Activated CD8-positive, alpha-beta memory T cell treated with anti-CD3 and anti-CD28 coated beads for 4 hours (primary cell): ENCODE measurements at places on chromosomes 5 and 9.

DNA sequence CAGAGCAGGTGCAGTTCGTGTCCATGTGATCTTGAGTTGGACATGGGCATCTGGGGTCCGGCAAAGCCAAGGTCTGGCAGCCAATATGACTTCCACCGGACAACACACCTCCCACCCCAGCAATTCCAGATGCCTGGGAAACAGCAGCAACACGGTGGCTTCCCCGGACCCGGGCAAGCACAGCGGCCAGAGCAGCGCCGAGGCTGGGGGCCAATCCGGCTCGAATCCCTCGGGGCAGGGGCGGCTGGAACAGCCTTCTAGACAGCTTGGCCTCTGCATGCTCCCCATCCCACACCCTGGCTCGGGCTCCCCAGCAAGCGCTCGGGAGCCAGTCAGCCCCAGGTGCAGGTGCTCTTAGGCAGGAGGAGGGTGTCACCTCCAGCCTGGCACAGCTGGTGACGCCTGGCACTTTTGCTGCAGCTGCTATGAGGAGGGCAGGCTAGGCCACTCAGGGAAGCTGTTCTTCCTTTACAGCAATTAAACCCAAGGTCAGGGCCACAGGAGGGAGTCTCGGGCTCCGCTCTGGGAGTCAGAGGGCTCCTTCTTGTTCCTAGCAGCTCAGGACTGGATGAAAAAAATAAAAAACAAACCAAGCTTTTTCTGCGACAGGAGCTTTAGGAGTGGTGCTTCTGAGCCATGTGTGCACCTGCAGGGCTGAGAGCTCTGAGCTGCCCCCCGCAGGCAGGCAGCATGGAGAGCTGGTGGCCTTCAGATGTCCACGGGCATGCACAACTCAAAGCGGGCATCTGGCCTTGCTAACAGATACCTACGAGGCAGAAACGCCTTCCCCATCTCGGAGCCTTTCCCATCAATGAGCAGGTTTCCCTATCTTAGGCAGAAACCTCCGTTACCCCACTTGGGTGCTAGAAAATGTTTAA lies 28.2 kb downstream of the DBH start:
- no peak for DNase-seq

DNA sequence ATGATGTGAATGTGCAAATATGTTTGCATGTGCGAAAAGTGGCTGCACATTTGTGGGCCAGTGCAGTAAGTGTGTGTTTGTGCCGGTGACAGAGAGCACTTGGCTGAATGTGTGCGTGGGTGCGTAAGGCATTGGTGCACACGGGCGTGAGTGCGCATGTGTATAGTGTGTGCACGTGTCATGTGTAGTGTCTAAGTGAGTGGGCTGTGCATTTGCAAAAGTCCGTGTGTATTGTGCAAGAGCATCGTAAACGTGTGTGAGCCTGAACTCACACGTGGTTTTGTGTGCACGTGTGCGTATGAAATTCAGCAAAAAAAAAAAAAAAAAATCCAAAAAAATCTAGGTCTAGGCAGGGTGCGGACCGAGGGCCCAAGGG lies 6.5 kb upstream of the EBF1 start:
- no peak for DNase-seq

- DNase-seq = no peak
These were observed 13.7 kb downstream of the PITX1 start for GRCh38 chr5:135020111-135020895.

- DNase-seq = no peak
These were observed 950 bp upstream of the MSH3 start for GRCh38 chr5:80653502-80653901.

GRCh38 chr9:136847088-136847825 lies 2.0 kb upstream of the PHPT1 start:
- DNase-seq = no peak

DNA sequence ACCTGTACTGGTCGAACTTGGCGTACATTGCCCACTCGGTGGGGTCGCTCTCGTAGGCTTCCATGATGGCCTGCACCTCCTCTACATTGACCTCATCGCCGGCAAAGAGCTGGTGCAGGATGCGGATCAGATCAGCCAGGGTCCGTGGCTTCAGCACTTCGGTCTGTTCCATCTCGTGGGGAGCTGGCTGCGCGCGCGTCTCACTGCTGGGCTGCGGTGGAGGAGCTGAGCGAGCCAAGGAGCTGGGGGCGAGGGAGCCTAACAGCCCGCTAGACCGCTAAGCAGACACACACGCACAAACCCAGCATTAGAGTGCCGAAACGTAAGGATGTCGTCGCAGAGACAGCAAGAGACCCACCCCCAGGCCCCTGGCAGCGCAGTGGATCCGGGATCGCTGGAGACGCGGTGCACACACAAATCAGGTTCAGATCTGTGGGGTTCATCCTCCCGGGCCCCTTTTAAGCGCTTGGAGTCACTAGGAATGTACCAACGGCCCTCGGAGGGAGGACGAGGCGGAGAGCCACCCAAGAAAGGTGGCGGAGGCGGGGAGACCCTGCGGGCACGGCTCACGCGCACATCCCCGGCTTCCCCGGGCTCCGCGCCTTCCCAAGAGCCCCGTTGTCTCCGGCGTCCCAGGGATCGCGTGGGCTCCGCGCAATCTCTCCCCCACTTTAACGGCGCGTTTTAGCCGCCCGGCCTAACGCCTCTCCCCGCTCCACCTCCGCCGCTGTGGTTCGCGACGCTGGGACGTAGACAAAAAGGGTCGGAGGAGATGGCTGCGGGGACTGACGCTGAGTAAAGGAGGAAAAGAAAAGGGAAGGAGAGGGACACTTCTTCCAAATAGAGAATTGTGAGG lies at the start of gene CDO1:
Gene CDO1, minus strand, starts transcription at position 434 of the 856 bp plus-strand sequence. Its CDS starts 262 bp downstream, at position 172.
- no peak for DNase-seq

DNA sequence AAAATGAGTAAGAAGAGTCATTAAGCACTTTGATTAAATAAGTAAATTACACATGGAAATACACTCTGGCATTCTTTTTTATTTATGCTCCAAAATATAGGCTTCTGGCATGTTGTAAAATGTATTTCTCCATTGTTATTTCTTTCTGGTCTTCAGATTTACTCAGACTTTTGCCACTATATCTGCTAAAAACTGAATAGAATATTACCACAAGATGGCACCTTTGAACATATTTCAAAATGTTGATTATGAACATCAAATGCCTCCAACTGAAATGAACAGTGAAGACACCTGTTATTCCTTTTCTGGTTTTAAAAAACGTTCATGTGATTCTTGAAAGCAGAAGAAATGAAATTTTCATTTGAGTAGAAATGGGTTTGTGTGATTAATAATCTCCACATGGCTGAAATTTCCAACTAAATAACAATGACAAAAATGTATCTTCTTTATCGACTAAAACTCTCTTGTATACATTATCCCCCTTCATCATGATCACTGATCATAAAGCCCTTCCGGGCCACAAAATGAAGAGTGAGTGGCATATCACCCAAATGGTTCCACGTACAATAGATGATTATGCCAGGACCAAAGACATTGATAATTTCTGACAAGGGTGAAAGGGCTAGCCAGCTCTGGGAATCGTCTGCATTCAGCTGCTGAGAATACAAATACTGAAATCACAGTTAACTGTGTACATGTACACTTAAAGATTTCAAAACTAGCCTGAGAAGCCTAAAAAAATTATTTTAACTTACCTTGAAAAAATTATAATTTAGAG lies 23.8 kb downstream of the TYRP1 start:
- no peak for DNase-seq

DNA sequence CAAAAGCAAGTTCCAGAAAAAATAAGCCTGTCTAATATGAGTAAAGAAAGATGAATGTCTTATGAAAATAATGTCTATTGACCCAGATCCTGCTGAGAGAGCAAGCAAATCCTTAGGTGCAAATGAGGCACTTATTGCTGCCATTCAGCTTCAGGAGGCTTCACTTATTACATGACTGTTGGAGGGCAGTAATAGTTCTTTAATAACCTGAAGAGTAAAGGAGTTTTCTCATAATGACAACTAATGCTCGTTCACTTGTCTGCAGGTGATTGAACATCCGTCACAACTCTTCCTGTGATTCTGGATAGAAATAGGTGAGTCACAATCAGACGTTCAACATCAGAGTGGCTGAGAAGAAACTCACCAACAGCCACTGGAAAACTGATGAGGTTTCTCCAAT lies 58.3 kb downstream of the SPOCK1 start:
- DNase-seq = no peak

- no peak for DNase-seq
These were observed 27.4 kb downstream of the CENPK start for GRCh38 chr5:65535529-65535987.

- no peak for DNase-seq
These were observed 240.6 kb upstream of the MAP3K1 start for GRCh38 chr5:56574778-56575177.

DNA sequence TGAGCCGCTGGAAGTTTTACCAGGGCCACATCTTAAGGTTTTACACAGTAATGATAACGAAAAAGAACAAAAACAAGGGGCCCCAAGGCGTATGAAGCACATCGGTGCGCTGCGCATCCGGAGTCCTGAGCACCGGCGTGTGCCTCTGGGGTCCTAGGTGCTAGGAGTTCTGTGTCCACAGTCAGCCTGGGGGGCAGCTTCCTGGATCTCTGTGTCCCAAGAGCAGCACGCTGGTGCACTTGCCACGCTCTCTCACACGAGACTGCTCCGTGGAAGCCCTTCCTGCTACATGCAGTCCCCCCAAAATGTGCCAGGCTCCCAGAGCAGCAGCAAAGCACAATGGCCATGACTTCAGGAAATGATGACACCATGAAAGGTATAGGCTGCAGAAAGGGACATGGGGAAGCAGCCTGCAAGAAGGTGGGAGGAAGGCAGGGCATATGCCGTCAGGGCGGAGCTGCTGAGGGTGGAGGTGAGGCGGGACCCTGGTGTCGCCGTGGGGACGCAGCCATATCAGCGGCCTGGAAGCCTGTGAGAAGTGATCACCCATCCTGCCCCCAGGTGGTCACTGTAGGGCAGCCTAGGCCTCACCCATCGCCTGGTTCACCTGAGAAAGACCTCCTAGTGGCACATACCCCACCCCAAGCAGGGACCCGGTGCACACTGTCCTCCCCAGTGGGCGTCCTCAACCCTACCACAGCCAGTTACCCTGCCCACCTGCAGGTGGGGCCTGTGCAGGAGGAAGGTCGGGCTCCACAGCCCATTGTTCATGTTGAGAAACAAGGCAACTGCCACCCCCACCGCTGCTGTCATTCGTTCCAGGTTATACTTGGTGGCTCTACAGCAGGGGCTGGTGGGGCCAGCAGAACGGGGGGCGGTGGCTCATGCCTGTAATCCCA lies 23.6 kb upstream of the SLC6A3 start:
- no peak for DNase-seq

GRCh38 chr5:172048539-172049101 lies 42.2 kb upstream of the FBXW11 start:
- no peak for DNase-seq

GRCh38 chr5:176750144-176750543 lies 60.2 kb upstream of the UNC5A start:
- no peak for DNase-seq

DNA sequence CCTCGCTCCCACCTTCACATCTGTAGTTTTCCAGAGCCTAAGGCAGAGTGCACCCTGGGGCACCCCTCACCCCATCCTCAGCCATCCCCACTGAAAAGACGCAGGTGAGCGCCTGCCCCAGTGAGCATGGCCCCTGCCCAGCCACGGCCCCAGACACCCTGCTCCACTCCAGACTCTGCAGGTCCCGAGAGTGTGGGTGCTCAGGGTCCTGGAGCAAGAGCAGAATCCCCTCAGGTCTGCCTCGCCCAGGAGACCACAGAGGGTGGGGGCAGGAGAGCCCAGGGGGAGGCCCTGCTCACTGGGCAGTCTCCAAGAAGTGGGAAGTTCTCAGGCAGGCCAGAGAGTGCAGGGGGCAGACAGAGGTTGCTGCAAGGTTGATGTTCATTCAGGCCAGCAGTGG lies 158.6 kb upstream of the PPP1R26 start:
- no peak for DNase-seq

- no peak for DNase-seq
These were observed 19.8 kb upstream of the PARP8 start for GRCh38 chr5:50646591-50646990.

GRCh38 chr5:72386639-72387038 lies 66.5 kb downstream of the PTCD2 start:
- DNase-seq = no peak

DNA sequence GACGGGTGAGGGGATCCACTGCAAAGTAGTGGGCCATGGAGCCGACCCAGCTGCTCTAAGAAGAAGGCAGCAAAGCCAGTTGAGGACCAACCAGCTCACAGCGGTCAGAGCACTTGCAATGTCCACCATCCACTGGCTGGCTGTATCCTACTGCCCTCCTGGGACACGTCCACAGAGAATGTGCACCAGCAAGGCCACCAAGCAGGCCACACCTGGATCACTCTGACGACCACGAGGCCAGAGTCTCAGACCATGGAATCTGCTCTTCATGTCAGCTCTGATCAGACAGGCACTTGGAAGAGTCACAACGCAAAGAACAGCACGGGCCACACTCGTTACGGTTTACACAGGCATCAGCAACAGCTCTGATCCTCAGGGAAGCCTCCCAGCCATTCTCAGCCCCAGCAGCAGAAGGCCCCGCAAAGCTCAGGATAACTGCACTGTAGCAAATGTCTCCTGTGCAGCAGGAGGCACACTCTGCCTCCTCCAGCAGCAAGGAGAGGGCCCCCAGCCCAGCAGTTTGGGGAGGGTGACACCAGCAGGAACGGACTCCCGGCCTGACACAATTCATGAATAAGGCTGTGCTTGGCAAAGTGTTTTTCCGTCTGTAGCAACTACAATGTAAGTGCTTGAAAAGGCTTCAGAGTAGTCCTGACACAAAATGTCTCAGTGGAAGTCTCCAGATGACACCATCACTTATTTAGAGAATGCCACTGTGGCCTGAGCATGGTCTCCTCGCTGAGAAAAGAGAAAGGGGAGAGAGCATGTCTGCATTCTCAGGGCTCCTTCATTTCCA lies 15.7 kb downstream of the SEMA4D start:
- DNase-seq = no peak

DNA sequence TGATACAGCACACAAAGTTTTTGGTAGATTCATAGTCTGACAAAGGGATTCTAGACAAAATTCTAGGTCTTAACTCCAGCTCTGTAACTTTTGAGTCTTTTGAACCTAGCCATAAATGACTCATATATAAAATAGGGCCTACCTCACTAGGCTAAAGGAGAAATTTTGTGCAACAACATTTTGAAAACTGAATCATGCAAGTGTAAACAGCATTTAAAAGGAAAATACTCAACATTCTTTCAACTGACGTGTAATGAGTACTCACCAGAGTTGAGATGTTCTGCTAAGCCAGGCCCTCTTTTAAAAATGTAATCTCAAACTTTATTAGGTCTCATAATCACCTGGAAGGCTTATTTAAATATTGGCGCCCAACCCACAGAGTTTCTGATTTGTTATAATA lies 113.2 kb downstream of the STK32A start:
- DNase-seq = no peak

DNA sequence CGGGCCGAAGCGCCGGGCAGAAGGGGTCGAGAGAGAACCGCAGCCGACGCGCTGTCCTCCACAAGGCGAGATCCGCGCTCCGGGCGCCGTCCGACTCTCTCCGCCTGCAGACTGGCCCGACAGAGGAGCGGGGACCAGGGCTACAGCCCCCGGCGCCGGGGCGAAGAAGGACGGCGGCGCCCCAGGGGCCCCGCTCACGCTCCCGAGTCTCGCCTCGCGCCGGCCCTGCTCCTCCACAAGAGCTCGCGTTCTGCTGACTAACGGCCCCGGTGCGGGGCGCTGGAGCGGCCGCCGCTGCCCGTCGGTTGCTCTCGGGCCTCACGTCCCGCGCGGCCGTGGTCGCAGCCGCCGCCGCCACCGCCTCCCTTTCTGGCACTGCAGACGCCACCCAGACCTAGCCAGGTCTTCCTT lies 338 bp downstream of the ABHD17B start:
- no peak for DNase-seq

GRCh38 chr9:119216651-119217331 lies 152.4 kb downstream of the BRINP1 start:
- no peak for DNase-seq
